Stimulated activated CD8-positive, alpha-beta memory T cell treated with anti-CD3 and anti-CD28 coated beads, Interleukin-12 subunit alpha, Interleukin-12 subunit beta, amount 100 ng/mL, for 1 hour (primary cell): ENCODE measurements at places on chromosomes 12 and 14.

DNA sequence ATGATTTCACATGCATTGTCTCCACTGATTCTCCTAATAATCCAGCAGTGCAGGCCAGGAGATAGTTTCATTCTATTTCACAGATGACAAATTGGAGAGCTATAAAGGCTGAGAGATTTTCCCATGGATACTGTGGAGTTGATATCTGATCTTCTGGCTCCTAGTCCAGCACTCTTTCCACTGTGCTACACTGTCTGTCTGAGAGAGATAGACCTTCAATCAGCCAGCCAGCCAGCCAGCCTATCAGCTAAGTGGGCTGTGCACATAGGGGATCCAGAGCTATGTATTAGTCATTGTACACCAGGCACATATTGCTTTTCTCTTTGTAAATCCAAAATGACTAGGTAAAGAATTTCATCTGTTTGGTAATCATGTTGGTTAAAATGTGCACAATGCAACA, 91.8 kb upstream of the ATP2B1 start:
- no peak for DNase-seq

- DNase-seq, result no peak
Measured at GRCh38 chr12:105915997-105916759, 222.6 kb downstream of the NUAK1 start.

DNA sequence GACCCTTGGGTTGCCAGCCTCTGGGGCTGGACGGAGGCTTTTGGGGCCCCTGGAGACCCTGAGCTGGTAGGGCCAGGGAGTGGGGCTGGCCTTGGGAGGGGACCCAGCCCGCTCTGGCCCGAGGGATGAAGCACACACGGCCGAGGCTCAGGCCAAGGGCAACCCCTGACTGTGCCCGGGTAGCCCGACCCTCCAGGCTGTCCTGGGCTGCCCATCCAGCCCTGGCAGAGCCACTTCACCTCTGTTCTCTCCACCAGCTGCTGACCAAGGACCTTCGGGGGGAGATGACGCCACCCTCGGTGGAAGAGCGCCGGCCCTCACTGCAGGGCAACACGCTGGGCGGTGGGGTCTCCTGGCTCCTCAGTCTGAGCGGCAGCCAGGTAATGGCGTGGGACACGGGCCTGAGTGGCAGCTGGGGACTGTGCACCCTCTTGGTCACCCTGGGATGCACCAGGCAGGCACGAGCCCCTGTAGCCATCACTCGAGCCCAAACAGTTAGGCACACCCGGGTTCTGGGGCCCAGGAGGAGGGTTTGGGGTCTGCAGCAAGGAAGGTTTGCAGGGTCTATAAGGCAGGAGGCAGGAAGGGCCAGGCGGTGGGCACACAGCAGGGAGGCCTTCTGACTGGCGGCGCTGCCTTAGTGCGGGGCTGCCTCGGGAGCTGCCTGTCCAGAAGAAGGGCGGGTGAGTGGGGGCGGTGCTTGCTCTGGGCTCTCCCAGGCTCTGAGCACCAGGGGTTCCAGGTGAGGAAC, 19.7 kb downstream of the ASPG start:
- DNase-seq, result no peak

DNA sequence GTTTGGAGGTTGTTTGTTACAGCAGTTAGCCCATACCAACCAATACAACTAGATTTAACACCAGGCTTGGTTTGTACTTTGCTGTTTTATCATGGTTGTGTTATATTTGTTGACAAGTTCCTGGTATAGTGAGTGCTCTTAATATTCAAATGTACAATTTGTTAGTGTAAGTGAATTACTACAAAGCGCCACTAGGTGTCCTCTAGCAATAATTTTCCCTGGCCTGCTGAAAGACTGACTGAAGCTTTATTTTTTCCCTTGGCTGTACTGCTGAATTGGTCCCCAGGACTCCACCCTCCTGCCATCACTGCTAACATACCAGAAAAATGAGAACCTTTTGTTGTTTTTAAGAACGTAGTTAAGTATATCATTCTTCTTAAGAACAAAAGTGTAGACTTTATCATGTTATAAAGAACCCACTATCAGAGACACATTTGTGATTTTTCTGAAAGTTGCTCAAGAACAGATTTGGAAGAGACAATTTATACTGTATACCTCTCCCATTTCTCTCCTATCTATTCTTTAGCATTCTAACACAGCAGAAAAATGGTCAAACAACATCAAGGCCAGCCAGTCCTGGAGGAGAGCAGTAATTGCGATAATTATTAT, 75.3 kb upstream of the FAR2 start:
- no peak for DNase-seq

- DNase-seq, result no peak
Measured at GRCh38 chr12:75960086-75960910, 71.3 kb downstream of the PHLDA1 start.

DNA sequence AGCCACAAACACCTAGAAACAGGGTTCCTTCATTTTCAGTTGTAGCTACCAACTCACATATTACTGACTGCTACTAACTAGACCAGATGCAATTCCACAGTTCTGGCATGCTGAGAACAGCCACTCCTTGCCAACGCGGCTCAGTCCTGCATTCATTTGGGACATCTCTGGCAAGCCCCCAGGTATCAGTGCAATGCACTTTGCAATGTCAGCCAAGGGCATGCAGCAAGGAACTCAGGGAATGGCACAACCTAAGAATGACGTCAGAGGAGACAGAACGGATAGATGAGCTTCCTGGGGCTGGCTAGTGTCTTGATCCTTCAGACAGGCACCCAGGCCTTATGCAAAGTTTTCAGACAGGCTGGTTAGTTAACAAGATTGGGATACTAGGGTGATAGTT, 29.6 kb downstream of the MAP3K9 start:
- DNase-seq, result no peak

DNA sequence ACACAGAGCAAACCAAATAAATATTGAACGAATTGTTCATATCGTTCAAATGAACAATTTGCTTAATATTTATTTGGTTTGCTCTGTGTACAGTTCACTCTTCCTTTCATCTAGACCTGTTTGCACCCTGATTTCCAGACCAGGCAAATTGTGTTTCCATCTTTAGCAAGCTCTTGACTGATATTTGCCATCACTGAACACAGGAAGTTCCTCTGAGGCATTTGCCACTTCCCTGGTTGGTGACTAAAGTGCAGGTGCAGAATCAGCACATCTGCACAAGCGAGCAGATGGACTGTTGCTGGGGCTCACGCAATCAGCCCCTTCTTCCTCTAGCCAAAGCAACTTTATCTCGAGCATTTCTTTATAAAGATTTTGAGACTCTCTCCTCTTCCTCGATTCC, 112.9 kb downstream of the DAAM1 start:
- DNase-seq, result no peak

DNA sequence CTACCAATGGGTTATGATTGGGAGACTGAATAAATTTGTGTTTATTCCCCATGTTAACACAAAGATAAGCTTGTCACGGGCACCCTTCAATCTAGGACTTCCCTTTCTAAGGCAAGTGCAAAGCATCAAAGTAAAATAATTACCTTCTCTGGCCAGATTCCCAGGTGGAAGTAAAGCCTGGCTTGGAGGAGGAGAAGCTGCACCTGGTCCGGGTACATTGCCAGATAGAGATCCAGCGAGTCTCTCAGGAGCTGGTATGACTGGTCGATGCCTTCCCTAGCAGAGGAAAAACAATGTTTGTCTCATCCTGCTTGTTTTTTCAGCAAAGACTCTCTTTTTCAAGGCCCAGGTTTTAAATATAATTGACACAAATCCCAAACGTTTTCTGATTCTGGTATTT, 24.9 kb downstream of the FBXO21 start:
- DNase-seq, result no peak

DNA sequence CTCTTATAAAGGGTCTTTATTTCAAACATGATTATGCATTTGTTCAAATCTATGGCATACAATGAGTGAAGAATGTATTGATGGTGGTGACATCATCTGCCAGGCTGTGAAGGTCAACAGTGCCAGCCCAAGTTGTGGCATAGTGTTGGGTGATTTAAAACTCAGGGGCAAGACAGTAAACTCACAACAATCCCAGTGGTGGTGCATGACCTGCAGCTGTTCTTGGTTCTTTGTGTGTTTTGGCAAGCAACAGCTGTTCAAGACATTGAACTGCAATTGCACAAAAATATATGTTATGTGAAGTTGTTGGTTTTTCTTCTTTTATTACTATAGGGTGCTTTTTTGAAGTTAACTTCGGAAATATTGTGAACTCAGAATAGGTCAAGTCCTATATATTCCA, 851.6 kb downstream of the NRXN3 start:
- DNase-seq, result no peak

DNA sequence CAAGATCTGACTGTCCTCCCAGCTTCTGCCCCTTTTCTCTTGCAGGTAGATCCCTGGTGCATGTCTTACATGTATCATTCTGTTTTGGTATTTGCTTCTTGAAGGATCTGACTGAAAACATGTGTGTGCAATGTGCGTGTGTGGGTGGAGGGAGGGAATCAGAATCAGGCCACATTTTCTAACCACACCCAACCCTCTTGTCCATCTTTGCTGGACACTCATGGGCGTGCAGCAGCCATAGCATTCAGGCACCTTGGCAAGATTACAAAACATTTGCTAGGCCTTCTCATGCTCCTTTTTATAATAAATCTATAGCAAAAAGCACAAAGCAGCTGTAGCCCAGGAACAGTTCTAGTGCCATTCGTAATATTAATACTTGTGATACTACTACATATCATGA, 233.6 kb upstream of the E2F7 start:
- DNase-seq, result no peak

DNA sequence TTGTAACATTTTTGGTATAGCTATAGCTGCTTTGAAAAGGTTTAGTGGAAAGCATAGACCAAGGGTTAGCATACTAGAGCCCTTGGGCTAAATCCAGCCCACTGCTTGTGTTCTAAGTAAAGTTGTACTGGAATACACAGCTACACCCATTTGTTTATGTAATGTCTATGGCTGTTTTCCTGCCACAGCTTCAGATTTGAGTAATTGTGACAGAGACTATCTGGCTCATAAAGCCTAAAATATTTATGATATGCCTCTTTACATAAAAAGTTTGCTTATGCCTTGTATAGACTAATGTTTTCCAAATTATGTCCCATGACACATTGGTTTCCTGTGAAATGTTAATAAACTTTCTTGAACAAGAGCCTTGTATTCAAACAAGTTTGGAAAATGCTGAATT, 234.8 kb upstream of the ATP2B1 start:
- DNase-seq, result no peak

- DNase-seq, result no peak
Measured at GRCh38 chr12:129868575-129868974, 35.2 kb downstream of the TMEM132D start.

DNA sequence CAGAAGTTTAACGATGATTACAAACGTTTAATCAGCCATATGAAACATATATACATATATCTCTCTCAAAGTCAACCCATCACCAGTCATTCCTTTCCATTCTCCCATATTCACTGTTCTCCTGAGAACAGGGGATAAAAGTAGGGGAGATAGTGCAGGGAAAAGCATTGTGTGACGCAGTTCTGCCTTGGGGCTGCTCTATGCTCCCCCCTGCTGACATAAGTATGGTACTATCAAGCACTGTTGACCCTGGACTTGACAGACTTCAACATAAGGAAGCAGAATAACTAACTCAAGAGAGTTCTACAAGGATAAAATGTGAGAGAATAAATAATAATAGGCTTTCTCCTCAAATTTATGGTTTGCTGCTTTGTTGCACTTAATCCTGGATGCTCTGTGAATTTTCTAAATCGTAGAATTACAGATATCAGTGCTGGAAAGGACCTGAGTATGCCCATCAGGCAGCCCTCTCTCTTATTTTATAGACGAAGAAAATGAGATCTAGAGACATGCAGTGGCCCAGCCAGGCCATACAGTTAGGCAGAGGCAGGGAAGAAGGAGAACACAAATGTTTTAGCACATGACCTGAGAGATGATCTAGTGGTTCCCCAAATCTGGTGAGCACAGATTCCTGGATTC, 87.2 kb downstream of the SCN8A start:
- no peak for DNase-seq

DNA sequence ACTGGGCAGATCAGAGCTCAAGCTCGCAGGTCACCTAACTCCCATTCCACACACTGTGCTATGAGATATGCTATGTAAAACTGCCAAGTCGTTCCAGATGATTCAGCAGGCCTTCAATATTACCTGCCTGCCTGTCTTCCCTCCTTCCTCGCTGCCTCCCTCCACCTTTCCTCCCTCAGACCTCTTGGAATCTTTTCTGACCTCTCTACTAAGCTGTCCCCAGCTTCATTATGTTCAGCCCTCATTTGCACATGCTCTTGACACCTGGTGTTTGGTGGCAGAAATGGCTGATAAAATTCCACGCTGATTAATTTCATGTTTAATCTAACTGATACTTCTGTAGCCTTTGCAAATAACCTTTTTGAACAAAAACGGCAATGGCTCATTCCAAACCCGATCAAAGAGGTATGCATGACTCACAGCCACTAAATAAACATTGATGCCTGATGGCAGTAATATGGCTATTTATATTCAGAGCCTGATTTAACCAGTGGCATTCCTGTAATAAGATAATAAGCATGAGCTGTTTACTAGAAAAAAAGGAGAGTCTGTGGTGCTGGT, 130.8 kb upstream of the EGLN3 start:
- DNase-seq, result no peak

- no peak for DNase-seq
Measured at GRCh38 chr12:21715386-21715785, 57.7 kb upstream of the LDHB start.

GRCh38 chr14:50766338-50766886, 64.5 kb downstream of the NIN start:
- DNase-seq, result no peak

DNA sequence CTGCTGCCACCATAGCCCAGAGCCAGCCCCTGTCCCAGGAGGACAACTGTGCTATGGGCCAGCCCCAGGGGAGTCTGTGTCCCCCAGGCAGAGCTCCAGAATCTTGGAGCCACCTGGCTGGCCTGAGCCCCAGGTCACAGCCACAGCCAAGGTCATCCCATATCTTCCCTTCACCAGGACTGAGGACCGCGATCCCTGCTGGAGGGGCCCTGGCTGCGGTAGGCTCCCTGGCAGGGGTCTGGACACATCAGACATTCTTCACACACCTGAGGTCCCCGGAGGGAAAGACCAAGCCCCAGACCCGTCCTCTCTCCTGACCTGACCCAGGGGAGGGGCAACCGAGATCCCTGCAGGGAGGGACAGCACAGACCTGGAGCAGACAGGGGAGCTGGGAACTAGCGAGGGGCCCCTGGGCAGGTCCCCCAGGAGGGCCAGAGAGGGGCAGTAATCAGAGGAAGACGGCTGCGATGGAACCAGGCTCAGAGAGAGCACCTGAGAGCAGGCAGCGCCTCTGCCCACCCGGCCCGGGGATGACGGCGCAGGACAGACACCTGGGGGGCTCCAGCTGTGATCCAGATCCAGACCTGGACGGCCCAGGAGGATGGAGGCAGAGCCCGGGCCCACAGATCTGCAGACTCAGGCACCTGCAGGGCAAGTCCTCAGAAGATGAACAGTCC, 103.2 kb upstream of the EIF5 start:
- no peak for DNase-seq

GRCh38 chr12:31205054-31205453, 120.9 kb downstream of the SINHCAF start:
- DNase-seq, result no peak

- DNase-seq, result peak; percentile 22
Measured at GRCh38 chr14:68734231-68734732, 58.6 kb downstream of the ZFP36L1 start.

- no peak for DNase-seq
Measured at GRCh38 chr12:1587927-1588574, 6.3 kb downstream of the FBXL14 start.

- no peak for DNase-seq
Measured at GRCh38 chr14:62162998-62163589, 400.9 kb downstream of the SNAPC1 start.
